ENCODE measurements at places on chromosomes 11 and 22. TPM values are rescaled to one million over a fixed set of nuclear protein-coding genes. Genes with fewer than 3 reads are reported as not detected.

The KCNQ1 gene
- total RNA-seq = not detected

The TSPAN18 gene
- 0.88 TPM for total RNA-seq

The FAM227A gene
- total RNA-seq = 0.48 TPM

The CSNK2A3 gene
- total RNA-seq = 1.4 TPM

The ELMOD1 gene
- not detected for total RNA-seq

The GLYATL1 gene
- 0.26 TPM for total RNA-seq

The FGF4 gene
- not detected for total RNA-seq

The LIN7C gene
- total RNA-seq = 42.2 TPM

The FOLR3 gene
- total RNA-seq = not detected

The ADORA2A gene
- 7.0 TPM for total RNA-seq

The OR2AG1 gene
- not detected for total RNA-seq

The REXO2 gene
- 231 TPM for total RNA-seq

The OR5D18 gene
- total RNA-seq = not detected

The MIAT gene
- total RNA-seq = 0.39 TPM

The OR4A16 gene
- not detected for total RNA-seq

The C11orf97 gene
- total RNA-seq = not detected

The YDJC gene
- total RNA-seq = 50.1 TPM

The RPS25 gene
- total RNA-seq = 2,402 TPM

The PAMR1 gene
- 22.2 TPM for total RNA-seq

The OLFML1 gene
- total RNA-seq = 0.39 TPM

The MUC5AC gene
- total RNA-seq = not detected

The FANCF gene
- 12.6 TPM for total RNA-seq

The CASP5 gene
- not detected for total RNA-seq

The GUCY1A2 gene
- total RNA-seq = 0.40 TPM

The MAPK8IP2 gene
- total RNA-seq = 0.24 TPM

The HNRNPUL2 gene
- 9.2 TPM for total RNA-seq

The LMO2 gene
- 2.2 TPM for total RNA-seq

The INPP5J gene
- total RNA-seq = 0.52 TPM

The IFITM1 gene
- total RNA-seq = 545 TPM

The TMEM191C gene
- 0.13 TPM for total RNA-seq

The ESAM gene
- total RNA-seq = 5.6 TPM

The PAFAH1B2 gene
- total RNA-seq = 100 TPM

The UPK3A gene
- total RNA-seq = not detected

The SULT4A1 gene
- total RNA-seq = not detected

The KRTAP5-9 gene
- total RNA-seq = not detected

The FXYD2 gene
- not detected for total RNA-seq

The YPEL4 gene
- 0.13 TPM for total RNA-seq

The FOLR1 gene
- total RNA-seq = not detected

The ARFGAP2 gene
- 81.2 TPM for total RNA-seq

The VPREB1 gene
- total RNA-seq = not detected

The TPH1 gene
- under 0.01 TPM for total RNA-seq

The DEFB131B gene
- total RNA-seq = not detected

The FAM76B gene
- 26.9 TPM for total RNA-seq

The CD6 gene
- total RNA-seq = not detected

The OR6A2 gene
- not detected for total RNA-seq

The ST14 gene
- total RNA-seq = 0.32 TPM
